ENCODE measurements at places on chromosomes 13 and 19. TPM values are rescaled to one million over a fixed set of nuclear protein-coding genes. Genes with fewer than 3 reads are reported as not detected.

Gene CEACAM7
- not detected for total RNA-seq

Gene ZSCAN4
- not detected for total RNA-seq

GRCh38 chr13:98026457-98026857 lies 73.0 kb downstream of the IPO5 start:
- no peak for ATAC-seq

- ATAC-seq = no peak
Measured at GRCh38 chr19:15187026-15188007, 13.5 kb downstream of the NOTCH3 start.

- ATAC-seq = no peak
Measured at GRCh38 chr13:98930151-98930591, 47.7 kb downstream of the DOCK9 start.

- no peak for ATAC-seq
Measured at GRCh38 chr13:72050251-72050650, 183.2 kb upstream of the DACH1 start.

- ATAC-seq = peak; percentile 52
Measured at GRCh38 chr19:662962-663681, at the start of gene RNF126. Gene RNF126, minus strand, starts transcription at chr19:663214. Its CDS starts 93 bp downstream, at chr19:663121.
